ENCODE measurements at places on chromosomes 3 and 15.

GRCh38 chr3:167437428-167438139 is 36.3 kb downstream of the SERPINI2 start:
- DNase-seq = no peak

GRCh38 chr3:71129611-71130431 is 453.7 kb downstream of the FOXP1 start:
- no peak for DNase-seq

- DNase-seq = no peak
Observed at GRCh38 chr3:138688871-138689299, 80.3 kb downstream of the FAIM start.

- DNase-seq = no peak
Observed at GRCh38 chr3:160133757-160134156, 91.5 kb upstream of the C3orf80 start.
